ENCODE measurements at places on chromosomes 11 and 22.

DNA sequence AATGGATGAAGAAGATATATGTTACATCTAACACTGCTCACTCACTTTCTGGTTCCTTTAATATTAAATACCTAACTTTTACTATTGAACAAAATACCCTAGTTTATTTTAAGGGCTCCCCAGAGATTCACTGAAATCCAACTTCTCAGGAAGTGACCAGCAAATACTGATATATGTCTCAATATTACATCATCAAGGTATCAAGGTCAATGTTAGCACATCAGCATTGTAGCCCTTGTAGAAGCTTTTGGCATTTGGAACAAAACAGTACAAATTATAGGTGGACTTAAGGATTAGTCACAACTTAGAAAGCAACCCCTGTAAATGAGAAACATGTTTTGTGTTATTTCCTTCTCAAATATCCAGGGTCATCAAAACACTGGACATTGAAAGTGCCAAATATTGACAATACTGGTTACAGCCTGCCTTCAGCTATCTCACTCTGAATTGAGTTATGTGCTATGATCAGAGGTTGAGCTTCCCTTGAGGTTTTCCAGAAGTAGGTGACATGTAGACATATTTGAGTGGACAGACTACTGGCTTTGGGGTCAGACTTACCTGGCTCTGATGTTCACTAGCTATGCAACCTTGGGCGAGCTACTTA lies 1.9 kb upstream of the ATL3 start:
- no peak for DNase-seq

- DNase-seq, result no peak
Observed at GRCh38 chr22:37060801-37061610, 9.5 kb downstream of the KCTD17 start.

GRCh38 chr11:32098142-32098903 lies 7.4 kb downstream of the RCN1 start:
- no peak for DNase-seq

GRCh38 chr11:30483056-30483455 lies 103.1 kb downstream of the MPPED2 start:
- no peak for DNase-seq

DNA sequence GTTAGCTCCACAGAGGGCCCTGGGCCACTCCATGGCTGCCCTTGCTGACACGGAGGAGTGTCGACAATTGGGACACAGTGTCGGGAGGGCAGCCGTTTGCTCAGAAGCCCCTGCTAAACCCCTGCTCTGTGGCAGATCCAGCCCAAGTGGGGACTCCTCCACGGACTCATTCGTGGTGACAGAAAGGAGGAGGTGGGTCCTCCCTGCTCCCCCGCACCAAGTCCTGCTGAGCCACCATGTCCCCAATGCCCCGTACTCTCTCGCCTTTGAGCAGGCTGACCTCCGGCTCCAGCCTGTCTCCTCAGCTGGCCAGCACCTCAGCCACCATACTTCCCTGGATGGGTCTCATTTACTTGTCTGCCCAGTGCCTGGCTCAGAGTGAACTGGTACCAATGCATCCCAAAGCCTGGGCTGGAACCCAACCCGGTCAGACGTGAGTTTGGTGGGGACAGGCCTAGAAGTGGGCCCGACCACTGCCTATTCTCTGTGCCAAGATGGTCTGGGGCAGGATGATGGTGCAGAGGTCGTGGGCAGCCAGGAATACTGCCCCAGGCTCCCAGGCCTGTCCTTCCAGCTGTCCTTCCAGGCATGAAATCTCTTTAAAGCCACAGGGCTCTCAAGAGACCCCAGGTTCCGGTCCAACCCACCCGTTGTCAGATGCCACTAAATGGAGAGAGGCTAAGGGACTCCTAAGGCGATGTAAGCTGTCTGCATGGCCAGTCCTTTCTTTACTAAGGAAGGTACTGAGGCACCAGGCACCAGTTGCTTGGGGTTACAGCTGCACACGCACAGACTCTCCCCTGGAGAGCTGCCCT lies 4.3 kb downstream of the CBX6 start:
- DNase-seq, result no peak

GRCh38 chr11:130099356-130099755 lies 29.7 kb downstream of the APLP2 start:
- DNase-seq, result no peak

DNA sequence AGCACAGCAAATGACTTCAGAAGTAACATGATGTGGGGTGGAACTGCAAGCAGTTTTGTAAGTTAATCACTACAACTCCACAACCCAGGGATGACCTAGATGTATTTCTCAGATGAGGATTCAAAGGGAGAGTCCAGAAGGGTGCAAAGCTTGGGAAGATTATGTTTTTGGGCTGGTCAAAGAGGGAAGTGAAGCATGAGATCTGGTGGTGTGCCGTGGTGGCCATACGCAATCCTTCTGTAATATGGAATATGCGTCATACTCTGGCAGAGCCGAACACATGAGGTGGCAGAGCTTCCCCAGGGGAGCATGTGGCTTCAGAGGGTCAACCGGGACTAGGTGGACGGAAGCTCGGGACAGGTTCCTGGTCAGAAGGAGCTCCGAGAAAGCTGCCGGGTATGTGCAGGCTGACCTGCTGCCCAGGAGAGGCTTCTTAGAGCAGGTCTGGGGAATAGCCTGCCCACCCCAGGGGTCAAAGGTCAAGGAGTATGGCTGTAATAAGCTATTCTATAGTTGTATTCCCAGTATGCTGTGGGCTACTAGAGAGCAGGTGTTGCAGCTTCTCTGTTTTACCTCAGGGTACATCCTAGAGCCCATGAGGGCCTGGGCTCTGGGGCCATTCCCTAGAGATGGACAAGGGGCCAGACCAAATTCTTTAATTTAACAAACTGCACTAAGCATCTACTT lies 70.1 kb upstream of the PHOX2A start:
- no peak for DNase-seq

DNA sequence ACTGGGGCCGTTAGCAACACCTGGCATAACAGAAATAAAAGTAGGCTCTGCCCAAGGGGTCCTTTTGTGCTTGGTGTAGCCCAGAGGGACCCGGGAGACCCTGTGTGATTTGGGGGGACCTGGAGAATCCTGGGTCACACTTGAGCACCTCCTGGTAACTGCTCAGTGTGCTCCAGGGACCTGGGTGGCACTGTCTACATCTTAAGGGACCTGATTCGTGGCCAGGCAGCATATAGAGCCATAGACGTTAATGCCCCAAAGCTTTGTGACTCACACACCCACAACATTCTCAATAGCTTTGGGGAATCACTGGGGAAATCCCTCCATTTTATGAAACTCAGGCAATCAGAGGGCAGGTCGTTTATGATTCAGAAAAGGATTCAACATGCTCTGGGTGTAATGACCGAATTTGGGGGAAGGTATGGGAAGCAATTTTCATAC lies 3.6 kb upstream of the IGF2 start:
- no peak for DNase-seq

DNA sequence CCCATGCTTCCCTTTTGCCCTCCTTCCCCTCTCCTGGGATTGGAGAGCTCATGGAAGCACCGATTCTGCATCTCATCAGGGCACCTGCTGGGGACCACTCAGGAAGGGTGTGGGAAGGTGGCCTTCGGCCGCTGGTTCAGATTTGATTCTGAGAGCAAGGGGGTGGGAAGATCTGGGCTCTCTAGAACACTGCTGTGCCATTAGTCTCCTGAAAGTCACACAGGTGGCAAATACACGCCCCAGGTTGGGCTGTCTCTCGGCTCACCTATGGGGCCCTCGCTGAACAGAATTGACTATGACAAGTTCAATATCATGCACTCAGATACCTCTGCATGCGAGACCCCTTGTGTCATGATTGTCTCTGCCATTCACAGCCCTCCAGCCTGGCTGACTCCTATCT lies 12.8 kb upstream of the APOBEC3A start:
- DNase-seq, result no peak

DNA sequence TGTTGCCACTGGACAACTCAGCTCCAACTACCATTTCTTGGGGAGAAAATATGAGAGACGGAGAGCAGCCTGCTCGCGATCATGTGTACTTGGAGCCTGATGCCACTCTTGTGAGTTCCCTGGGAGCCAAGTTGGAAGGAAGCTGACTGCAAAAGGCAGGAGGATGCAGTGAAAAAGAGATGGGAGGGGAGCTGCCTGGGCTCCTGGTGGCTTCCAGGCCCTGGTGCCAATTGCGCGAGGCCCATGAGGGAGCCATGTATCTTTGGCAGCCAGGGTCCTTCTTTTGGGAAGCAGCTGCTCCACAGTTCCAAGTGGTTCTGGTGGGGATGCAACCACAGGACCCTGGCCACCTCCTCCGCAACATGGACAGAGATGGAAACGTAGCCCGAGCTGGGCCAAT lies 11.1 kb downstream of the C11orf91 start:
- DNase-seq, result no peak

DNA sequence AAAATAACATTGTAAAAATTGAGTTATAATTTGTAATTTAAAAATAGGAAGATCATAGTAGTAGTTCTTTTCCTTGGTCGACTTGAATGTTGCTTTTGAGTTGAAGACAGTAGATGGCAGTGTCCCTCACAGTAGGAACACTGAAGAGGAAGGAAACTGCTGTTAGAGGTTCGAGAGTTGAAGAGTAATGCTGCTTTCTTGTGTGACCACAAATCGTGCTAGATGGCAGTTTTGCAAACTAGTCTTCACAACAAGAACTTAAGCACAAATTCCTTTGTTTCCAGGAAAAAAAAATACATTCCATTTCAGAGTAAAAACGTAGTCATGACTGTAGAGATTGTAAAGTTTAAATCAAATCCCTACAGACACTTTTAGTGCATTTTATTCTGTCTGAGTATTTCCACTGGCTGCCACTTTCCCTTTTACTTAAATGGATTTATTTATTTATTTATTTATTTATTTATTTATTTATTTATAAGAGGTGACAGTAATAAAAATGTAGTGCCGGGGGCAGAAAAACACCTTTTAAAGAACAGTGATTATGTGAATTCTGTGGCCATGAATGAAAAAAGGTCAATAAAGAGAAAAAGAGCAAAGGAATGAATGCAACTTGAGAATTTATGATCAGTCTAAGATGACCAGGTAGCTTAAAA lies 54.6 kb downstream of the SPECC1L start:
- DNase-seq, result peak; percentile 20

DNA sequence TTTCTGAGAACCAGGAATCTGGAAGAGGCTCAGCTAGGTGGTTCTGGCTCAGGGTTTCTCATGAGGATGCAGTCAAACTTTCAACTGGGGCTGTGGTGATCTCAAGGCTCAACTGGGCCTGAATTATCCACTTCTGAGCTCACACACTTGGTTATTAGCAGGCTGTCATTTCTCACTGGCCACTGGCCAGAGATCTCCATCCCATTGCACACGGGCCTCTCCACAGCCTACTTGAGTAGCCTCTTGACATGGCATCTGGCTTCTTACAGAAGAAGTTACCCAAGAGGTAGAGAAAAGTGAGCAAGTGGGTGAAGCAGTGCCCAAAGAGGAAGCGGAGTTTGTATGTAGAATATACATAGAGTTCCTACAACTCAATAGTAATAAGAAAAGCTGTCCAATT lies 16.0 kb downstream of the CALCA start:
- no peak for DNase-seq

DNA sequence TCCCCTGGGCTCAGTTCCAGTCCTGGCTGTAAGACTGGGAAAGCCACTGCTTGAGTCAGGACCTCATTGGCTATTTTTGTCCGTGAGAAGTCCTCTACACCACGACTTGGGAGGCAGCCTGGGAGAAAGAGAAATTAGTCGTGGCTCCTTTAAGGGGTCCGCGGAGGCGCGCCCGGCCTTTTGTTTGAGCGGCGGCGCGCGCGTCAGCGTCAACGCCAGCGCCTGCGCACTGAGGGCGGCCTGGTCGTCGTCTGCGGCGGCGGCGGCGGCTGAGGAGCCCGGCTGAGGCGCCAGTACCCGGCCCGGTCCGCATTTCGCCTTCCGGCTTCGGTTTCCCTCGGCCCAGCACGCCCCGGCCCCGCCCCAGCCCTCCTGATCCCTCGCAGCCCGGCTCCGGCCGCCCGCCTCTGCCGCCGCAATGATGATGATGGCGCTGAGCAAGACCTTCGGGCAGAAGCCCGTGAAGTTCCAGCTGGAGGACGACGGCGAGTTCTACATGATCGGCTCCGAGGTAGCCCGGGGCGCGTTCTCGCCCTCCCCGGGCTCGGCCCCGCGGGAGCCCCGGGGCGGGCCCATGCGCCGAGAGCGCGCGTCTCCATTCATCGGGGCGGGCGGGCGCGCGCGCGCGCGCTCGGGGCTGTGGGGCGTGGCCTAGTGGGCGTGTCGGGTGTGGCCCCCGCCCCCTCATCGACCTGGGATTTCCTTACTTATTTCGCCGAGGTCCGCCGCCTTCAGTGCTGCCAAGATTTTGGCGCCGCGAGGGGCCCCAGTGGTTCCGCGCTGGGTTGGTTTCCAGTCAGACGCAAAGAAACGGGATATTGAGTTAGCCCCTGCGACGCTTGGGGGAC lies at the start of gene SMARCB1:
TSS of gene SMARCB1 (plus strand) at position 215 of the 848 bp plus-strand sequence. CDS start at position 419, 204 bp downstream.
- peak; percentile 87 for DNase-seq

DNA sequence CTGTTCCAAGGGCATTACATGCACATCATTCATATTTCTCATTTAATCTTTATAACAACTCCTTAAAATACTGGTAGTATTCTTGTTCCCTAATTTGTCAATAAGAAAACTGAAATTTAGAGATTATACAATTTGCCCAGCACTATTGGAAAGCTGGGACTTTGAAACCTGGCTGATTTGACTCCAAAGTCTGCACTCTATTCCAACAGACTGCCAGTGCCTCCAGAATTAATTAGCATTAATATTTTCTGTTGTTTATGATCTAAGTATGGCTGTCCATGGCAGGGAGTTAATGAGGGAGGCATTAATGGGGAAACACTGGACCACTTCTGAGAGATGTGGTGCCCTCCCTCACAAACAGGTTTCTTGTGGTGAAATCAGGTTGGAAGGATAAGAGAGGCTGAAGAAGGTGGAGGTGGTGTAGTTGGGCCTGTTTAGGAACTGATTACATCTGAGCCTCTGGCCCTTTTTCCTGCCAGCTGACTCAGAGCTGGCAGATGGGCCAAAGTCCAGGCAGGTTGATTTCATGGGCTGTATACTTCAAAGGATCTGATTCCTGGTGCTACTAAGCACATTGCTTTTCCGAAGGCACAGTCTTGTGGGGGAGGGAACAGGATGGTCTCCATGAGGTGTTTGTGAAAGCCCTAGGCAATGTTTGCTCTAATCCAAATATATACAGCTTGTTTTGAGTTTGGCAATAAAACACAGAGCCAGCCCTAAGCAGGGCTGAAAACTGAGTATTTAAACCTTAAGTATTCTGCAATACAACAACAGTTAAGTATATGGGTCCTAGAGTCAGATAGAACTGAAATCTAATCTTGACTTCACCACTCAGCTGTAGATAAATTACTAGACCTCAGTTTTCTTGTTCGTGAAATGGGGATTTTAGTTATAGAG lies 21.0 kb upstream of the RAB30 start:
- no peak for DNase-seq

Measured in hematopoietic multipotent progenitor cell treated with erythropoietin and hydrocortisone succinate and interleukin-3 and kit ligand, for 15 days (in vitro differentiated cells).